ENCODE measurements at places on chromosomes 12 and 14. TPM values are rescaled to one million over a fixed set of nuclear protein-coding genes. Genes with fewer than 3 reads are reported as not detected.

Gene SYNE2
- 168 TPM for total RNA-seq

Gene TRIM9
- 0.22 TPM for total RNA-seq

Gene NRIP2
- total RNA-seq, result not detected

Gene CLEC6A
- total RNA-seq, result not detected

Gene KRT77
- not detected for total RNA-seq

Gene VPS33A
- 31.9 TPM for total RNA-seq

Gene NOPCHAP1
- 15.1 TPM for total RNA-seq

Gene ASPG
- total RNA-seq, result not detected

Gene USP44
- 3.2 TPM for total RNA-seq

Gene ANKRD9
- 5.0 TPM for total RNA-seq

Gene PZP
- not detected for total RNA-seq

Gene IRAK4
- total RNA-seq, result 40.7 TPM

Gene C12orf54
- total RNA-seq, result not detected

Gene ZNF641
- 23.9 TPM for total RNA-seq

Gene EPYC
- not detected for total RNA-seq

Gene INSM2
- not detected for total RNA-seq

Gene MCRS1
- 72.4 TPM for total RNA-seq

All from T-helper 1 cell treated with Interleukin-12 subunit alpha and Interleukin-12 subunit beta and Interleukin-4 antibody, amounts not matched to agents 30 ng/mL and 1 ng/mL, for 36 hours (primary cell).